ENCODE measurements at places on chromosomes 3 and 15.

DNA sequence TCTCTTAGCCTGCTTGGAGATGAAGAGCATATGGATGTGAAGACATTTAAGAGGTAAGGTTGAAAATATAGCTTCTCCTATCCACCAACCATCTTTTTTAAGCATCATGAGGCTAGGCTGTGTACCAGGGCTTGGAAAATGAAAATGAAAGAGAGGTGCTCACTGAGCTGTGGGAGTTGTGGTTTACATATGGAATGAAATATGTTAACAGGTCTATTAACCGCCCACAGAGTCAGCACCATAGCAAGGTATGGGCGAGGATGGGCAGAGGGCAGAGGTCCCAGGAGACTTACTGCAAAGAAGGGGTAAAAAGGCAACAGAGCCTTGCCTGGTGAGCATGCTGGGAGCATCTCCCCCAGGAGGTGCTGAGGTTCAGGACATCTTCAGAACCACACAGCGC lies 273.1 kb downstream of the GABRG3 start:
- no peak for DNase-seq

- DNase-seq = no peak
Observed at GRCh38 chr15:100922192-100923040, 3.3 kb downstream of the LRRK1 start.

DNA sequence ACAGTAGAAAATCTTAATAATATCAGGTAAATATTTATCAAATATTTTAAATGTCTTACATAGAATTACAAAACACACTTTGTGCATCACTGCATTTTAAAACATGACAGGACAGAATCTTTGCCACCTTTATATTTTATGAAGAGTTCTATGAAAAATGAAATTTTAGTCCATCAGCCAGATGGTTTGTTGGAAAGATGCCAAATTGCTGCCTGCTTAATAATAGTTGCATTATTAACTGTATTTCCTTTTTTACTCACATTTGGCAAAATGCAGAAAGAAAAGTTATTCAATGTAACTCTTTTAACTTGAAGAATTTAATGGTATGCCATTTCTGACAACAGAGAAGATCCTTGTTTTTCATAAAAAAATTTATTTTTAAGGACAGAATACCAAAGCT lies 1271.6 kb downstream of the NSUN3 start:
- no peak for DNase-seq

DNA sequence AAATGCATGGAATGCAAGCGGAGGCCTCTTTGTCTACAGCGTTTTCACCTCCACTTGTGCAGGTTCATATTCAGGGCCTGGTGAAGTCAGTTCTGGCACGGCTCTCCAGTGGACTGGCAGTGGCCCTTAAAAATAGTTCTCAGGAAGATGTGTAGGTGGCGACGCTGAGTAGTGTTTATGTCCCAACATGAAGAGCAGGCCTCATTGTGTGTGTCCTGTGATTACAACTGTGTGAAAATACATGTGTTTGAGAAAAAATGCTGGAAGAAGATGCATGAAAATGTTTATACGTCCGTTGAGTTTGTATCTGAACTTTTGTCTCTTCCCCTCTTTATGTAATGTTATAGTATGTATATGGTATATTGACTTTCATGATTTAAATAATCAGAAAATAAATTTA lies 7.2 kb downstream of the LIPC start:
- DNase-seq = peak; percentile 44

DNA sequence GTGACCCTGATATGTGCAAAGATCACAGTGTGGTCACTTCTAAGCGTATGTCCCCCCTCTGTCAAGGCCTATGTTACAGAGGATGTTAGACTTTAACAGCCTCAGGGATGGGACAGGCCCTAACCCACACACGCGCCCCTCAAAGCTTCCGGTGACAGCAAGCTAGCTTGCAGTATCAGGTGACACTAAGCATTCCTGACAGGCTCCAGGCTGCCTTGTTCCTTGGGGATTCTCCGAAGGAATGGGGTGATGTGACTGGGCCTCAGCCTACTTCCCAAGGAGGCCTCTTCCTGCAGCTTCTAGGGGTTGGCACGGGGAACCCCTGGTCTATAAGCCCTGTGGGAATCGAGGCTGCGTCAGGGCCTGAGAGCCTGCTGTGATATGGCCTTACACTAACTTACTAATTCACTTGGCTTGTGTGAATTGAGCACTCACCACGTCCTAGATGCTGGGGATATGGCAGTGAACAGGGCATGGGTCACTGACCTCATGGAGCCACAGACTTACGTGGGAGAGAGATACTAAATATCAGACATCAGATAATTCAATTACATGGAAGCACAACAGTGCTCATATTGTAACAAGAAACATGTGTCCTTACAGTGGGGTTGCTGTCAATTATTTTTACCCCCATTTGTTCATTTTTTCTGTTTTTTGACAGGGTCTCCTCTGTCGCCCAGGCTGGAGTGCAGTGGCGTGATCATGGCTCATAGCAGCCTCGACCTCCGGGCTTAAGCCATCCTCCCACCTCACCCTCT lies 11.4 kb upstream of the SPTBN5 start:
- no peak for DNase-seq

DNA sequence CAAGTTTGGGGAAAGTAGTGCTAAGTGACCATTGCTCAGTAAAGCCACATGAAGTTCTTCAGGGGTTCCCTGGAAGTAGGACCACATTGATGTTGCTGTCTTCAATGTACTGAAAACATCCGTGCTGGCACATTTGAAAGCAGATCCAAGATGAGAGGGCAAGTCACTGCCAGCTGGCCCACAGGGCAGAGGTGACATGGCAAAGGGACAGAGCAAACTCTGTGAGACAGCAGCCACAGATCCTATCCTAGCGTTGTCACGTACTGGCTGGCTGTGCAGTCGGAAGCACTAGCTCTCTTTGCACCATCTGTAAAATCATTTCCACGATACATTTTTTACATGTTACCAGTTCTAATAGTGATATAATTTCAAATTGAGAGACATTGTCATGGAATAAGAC lies 13.8 kb downstream of the MUC13 start:
- no peak for DNase-seq

Measured in H9 (cell line).